ENCODE measurements at places on chromosomes 1 and 21.

- no peak for DNase-seq
These were observed 15.5 kb upstream of the CXADR start for GRCh38 chr21:17497316-17497715.

DNA sequence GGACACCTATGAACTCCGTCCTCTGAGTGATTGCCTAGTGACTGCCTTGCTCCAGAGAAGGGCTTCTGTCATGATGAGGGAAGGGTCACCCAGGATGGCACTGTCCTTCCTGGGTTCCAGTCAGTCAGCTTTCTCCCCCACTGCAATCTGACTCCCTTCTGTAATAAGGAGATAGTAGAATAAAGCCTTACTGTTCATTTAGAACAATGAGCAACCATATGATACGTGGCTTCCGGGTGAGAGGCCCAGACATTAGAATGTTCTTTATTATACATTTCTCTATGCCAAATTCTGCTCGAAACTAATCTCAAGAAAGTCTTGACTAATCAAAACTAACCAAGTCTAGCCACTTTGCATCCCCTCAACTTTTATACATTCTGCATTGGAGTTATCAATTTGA is 8.5 kb upstream of the MTMR11 start:
- no peak for DNase-seq

GRCh38 chr1:103516693-103517092 is 8.8 kb upstream of the RNPC3 start:
- DNase-seq, result peak; percentile 44

DNA sequence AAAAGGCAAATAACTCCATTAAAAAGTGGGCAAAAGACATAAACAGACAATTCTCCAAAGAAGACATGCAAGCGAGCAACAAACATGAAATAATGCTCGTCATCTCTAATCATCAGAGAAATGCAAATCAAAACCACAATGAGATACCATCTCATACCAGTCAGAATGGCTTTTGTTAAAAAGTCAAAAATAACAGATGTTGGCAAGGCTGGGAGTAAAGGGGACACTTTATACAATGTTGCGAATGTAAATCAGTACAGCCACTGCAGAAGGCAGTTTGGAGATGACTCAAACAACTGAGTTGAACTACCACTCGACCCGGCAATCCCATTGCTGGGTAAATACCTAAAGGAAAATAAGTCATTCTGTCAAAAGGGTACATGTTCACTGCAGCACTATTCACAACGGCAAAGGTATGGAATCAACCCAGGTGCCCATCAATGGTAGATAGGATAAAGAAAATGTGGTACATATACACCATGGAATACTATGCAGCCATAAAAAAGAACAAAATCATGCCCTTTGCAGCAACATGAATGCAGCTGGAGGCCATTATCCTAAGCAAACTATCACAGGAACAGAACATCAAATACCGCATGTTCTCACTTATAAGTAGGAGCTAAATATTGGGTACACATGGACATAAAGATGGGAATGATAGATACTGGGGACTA is 25.9 kb downstream of the TSPAN2 start:
- DNase-seq, result peak; percentile 81

DNA sequence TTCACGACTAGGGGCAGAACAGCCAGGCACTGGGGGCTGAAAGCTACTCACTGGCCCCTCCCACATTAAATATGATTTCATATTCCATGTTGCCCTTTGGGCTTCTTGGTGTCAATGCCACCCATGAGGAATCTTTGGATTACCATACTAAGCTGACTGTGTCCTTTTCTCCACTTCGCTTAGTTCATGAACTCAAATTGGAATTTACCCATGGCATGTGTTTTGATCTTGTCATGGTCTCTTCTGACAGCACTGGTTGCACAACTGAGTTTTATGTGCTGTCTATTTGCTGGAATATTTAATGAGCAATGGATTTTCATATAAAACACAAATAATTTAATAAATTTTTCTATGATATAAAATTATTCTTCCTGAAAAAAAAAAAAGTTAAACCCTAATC is 59.2 kb downstream of the SERBP1 start:
- no peak for DNase-seq

DNA sequence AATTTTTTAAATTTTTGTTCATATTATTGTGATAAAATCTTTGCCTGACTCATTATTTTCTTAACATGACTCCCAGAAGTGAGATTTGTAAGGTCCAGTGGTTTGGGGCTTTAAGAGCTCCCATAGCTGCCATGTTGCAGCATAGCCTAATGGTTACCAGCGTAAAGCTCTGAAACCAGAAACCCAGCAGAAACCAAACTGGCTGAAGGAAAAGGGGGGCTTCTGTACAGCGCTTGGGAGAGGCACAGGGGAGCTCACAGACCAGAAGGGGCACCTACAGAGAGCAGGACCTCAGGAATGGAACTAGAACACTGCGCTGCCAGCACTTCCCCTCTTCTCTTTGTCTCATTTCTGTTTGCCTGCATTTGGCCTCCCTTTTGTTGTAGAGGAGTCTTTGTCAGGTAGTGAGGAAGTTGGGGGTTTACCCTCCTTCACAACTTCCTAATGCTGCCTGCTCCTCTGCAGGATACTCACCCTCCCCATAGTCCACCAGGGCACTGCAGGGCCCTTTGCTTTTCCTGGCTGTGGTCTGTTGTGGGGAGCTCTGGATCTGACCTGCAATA is 2.6 kb upstream of the PYCR2 start:
- DNase-seq, result no peak

DNA sequence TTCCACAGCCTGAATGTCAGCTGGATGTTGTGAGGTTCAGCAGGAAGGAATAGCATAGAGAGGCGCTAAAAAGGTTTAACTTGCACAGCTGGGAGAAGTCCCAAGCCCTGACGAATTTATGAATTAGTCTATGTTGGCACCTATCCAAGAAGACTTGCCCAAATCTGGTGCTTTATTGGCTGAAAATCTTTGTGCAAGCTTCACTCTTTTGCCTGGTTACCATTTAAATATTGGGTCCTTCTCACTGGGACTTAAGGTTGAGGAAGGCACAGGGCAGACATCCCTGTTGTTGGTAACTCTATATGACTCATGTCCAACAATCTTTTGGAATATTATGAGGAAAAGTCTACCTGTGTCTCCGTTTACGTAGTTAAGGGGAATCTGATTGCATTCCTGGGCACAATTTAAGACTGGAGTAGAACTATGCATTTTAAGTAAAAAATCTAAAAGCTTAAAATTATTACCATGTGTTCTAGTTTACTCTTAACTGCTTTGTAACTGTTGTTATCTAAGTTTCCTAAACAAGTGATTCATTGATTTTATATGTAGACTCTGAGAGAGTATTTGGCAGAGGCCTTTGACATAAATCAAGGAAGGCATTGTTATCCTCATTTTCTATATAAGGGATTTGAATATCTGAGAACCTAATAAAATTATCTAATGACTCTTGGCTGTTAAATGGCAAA is 181.7 kb upstream of the DPYD start:
- DNase-seq, result no peak

DNA sequence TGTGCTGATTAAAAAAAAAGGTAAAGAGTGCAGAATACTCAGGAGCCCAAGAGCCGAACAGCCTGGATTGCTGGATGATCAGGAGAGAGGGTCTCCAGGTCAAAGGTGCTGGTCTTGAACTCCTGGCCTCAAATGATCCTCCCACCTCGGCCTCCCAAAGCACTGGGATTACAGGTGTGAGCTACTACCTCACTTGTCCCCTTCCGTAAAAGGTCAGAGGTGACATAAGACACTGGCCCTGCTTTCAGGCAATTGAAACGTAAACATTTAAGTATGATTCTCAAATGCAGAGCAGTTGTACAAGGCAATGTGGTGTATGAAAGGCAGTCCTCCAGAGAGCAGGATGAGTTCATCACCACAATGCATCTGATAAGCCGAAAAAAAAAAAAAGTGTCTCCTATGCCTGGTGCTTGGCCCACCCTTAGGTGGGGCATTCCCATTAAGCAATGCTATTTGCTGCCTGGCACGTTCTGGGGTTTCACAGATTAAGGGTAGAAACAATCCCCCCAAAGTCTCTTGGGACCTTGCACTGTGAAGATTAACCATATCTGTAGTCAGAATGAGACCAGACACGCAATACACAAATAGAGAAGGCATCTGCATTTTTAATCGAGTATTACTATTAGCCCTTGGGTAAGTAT is 47.7 kb downstream of the PARP1 start:
- no peak for DNase-seq
